NCI-H1092 treated with DMSO at 0.1 percent for 48 hours (cell line): ENCODE measurements at places on chromosomes 2 and 18.

- no peak for DNase-seq
Measured at GRCh38 chr2:167103028-167103756, 214.9 kb downstream of the XIRP2 start.

GRCh38 chr2:5173876-5174535, 518.2 kb upstream of the SOX11 start:
- no peak for DNase-seq

- DNase-seq = no peak
Measured at GRCh38 chr18:45197526-45197970, 417.7 kb upstream of the SLC14A2 start.

- no peak for DNase-seq
Measured at GRCh38 chr2:60556175-60556574, 2.7 kb upstream of the BCL11A start.

- DNase-seq = no peak
Measured at GRCh38 chr2:2960441-2961133, 417.0 kb downstream of the EIPR1 start.

DNA sequence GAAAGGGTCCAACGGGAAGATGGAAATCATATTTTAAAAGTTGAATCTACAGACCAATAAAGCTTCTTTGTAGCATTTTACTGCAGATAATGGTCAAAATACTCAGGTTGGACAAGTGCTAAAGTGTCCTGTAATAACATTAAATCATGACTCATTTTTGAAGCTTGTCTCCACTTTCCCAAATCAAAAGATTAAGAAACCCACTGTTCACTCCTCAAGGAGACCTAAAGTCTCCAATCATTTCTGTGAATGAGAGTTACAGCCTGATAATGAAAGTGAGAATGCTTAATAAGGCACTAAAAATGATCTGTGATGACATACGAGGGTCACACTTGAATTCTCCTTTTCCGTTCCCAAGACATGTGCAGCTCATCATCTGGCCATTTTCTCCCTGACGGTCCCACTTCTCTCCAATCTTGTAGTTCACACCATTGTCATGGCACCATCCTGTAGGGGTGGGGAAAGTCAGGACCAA, 53.4 kb downstream of the ATIC start:
- DNase-seq = no peak

GRCh38 chr18:45677276-45677807, 46.6 kb upstream of the SLC14A1 start:
- no peak for DNase-seq

- DNase-seq = no peak
Measured at GRCh38 chr18:20996418-20996817, 115.2 kb downstream of the ROCK1 start.

DNA sequence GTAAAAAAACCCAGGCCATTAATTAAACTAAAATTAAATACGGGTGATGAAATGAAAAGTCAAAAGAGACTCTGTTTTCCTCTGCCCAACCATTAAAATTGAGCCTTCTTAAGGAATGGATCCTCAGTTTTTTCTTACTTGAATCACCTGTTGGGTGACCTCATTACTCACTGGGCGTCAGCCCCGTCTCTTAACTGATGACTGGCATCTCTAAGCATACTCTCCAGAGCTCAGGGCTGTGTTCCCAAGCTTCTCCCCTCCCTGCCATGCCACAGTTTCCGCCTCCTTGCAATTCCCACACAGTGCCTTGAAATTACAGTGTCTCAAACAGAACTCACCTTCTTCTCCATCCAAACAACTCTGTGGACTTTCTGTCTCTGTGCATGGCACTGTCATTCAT, 421.1 kb upstream of the CELF4 start:
- DNase-seq = no peak

DNA sequence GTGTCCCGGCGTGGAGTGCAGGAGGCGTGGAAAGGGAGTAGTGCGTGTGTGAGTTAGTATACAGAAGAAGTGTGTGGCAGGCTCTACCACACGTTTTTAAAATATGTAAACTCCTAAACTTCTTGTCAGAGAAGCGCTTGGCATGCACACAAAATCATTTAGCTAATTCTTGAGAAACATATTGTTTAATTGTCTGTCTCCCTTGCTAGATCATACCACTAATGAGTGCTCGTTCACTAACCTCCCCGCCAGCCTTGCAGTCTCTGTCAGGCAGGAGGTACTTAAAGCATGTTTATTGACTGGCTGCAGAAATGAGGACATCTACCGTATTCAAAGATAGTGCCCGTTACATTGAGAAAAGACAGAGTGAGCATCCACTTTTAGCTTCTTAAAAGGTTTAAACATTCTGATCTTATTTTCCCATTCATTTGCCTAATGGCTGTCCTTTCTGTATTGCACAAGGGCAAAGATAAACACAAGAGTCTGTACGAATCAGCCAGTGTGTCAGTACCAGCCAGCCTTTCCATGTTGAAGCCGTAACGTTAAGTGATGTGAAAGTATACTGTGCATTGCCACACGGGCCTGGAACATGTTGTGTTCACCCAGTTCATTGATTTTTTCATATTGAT, 41.4 kb downstream of the TRAPPC12 start:
- no peak for DNase-seq

- DNase-seq = no peak
Measured at GRCh38 chr2:232519581-232520438, at the start of gene PRSS56. TSS of gene PRSS56 (plus strand) at chr2:232520388. CDS start at chr2:232520599, 211 bp downstream.

DNA sequence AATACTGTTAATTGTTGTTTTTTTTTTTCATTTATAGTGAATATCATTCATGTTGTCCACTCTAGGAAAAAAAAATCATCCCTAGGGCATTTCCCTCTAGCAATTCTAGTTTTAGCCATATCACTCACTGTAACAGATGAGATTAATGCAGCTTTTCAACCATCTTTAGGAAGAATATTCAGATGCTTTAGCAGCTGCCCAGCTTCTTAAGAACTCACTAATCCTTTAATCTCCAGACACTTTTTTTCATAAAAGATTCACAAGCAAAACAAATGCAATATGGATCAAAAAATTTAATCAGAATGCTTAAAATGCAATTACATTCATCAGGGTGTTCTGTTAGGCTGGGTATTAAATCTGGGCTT, 692.6 kb downstream of the ERBB4 start:
- no peak for DNase-seq

- DNase-seq = no peak
Measured at GRCh38 chr2:18925296-18925695, 335.9 kb upstream of the NT5C1B start.

DNA sequence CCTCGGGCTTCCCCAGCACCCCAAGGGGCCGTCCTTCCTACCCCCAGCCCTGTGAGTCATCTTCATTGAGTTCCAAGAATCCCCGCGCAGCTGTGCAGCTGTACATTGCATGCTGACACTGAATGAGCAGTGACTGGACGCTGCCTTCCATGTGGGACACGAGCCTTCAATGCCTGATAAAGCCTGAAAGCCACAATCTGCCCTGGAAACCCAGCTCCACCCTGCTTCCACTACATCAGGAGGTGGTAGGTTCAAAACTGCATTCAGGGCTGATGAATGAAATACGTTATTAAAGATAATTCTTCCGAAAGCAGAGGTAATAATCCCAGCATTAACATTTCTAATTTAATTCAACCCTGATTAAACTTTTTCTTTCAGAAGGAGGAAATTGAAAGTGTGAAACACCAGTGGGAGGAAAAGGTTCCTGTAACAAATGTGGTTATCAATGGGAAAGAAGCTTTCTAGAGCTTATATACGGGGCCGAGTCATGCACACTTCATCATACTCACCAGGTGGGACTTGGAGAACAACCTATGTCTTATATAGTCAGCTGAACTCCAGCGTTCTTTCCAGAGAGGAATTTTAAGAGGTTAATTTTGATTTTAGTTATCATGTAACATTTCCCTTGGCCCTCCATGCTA, 360.1 kb downstream of the LPIN1 start:
- no peak for DNase-seq

DNA sequence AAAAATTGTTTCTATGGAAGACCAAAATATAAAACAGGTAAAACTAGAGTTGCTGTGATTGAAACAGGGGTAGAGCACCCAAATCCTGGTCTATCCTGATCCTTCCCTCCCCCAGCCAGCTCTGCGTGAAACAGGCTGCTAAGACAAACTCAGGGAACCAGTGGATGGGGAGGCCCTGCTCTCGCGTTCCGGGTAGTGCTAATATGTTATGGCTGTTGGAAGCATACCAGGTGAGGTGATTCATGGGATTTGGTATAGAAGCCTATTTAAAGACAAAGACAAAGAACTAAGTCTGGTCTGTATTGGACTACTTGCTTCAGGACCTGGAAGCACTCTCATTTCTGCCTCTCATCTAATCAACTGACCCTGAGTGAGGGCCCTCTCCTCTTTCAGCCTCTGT, 63.0 kb upstream of the CCBE1 start:
- DNase-seq = no peak

DNA sequence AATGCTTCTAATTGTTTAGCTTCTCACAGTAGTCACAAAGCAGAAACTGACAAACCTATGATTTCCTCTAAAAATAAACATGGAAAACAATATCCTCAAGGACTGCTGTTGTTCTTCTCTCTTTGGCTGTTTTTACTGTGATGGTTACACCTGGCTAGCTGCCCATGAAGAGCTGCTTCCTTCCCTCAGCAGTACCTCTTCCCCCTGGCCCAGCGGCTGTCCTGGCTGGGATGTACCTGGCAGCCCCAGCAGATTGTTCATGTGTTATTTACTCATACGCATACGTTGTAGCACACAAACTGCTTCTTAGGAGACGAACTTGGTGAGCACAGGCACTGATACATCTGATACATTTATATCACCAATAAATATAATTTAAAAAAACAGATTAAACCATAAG, 27.4 kb downstream of the NEMP2 start:
- DNase-seq = peak; percentile 82

DNA sequence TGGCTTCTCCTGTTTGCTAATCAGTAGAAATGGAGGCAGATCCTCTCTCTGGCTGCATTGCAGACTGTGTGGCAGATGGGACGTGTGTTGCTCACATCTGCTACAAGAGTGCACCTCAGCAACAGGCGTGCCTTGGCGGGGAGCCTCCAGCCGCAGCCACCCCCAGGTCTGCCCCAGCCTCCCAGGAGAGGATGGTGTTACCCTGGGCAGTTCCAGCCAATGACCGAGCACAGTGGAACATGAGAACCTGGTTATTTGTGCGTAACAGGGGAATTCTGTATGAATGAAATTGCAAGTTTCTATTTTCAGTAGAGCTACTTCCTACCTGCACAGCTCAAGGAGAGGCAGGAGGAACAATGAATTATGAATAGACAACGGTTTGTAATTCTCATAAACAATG, 130.6 kb upstream of the CBLN2 start:
- DNase-seq = no peak

GRCh38 chr2:97785818-97786217, 72.4 kb downstream of the ZAP70 start:
- no peak for DNase-seq

- DNase-seq = no peak
Measured at GRCh38 chr2:205321231-205321630, 361.1 kb upstream of the NRP2 start.

GRCh38 chr2:156326526-156327095, 5.9 kb downstream of the NR4A2 start:
- no peak for DNase-seq

GRCh38 chr2:69945441-69945840, 16.0 kb downstream of the ASPRV1 start:
- DNase-seq = no peak

DNA sequence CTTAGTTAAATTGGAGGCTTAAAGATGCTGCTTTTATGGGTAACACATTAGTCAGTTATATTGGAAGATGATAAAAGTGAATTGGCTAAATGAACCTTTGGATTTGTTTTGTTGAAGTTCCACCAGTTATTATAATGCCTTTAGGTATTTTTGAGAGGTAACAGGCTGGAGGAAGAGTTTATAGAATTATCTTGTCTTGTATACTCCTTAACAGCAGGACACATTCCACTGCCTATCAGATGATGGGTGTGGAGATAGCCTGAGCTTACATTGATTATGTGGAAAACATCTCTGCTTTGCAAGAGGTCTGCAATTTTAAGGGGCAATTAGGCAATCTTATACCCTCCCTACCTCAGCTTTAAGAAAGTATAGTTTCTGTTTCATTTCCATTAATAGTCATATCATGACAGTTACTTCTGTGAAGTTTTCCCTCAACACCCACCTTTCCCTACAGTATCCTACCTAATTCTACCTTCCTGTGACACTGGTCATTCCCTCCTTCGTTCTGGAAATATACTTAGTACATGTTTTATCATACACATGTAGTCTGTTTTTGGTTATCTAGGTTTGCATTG, 403.7 kb upstream of the SPRED2 start:
- DNase-seq = no peak

DNA sequence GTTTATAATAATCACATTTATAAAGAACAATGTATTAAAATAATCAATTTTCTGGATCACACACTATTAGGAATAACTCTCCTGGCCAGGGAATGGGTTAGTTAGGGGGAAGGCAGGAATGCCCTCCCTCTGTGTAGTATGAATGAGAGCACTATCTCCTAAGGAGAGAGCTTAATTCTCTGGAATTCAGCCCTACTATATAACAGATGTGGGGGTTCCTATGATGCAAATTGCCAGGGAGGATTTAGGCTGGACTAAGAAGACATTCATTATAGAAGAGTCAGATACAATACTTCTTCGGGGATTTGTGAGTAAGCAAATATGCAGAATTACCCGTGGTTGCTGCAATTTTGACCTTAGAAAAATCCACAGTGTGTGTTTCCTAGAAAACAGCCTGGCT, 250.1 kb upstream of the VRK2 start:
- no peak for DNase-seq

- no peak for DNase-seq
Measured at GRCh38 chr2:127079358-127079920, 27.5 kb downstream of the BIN1 start.

DNA sequence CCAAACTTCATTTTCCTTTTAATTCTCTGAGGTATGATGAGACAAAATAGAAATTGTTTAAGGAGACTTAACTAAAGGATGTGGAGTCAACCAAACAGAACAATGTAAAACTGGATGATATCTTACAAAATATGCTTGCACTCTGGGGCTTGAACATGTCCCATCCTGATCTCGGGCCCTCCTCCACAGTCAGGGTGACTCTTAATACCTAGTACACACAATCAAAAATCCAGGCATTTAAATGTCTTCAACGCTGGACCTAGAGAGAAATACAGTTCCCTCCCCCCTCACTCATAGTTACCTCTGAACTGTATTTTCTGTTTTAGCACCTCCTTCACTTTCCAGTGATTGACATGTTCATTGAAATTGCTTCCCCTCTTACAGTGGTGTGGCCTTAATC, 36.9 kb upstream of the SERPINB2 start:
- DNase-seq = no peak

- no peak for DNase-seq
Measured at GRCh38 chr2:182377467-182377866, 49.4 kb downstream of the PDE1A start.

DNA sequence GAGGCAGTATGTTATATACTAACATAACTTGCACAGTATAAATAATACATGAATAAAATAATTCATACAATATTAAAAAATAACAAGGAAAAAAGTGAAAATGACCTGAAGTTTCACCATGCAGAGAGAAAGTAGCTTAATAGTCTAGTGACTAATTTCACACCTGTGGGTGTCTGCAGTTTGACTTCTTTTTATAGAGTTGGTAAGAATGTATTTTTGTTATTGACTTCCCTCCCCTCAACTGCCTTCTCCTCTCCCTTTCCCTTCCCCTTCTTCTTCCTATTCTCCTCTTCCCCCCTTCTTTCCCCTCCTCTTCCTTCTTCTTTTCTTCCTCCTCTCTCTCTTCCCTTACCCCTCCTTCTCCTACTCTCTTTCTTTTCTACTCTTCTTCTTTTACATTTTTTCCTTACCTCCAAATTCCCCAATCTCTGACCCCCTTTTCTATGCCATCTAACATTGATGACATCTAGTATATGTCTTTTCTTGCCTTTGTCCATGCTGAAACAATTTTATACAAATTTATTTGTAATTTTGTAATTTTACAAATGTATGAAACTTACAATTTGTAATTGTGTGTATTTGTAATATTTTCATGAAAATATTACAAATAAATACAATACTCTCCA, 3.1 kb downstream of the DNAH6 start:
- no peak for DNase-seq
